ENCODE measurements at places on chromosomes 3 and 15. TPM values are rescaled to one million over a fixed set of nuclear protein-coding genes. Genes with fewer than 3 reads are reported as not detected.

GRCh38 chr3:16373341-16373946 lies 108.4 kb downstream of the OXNAD1 start:
- no peak for DNase-seq

- DNase-seq = no peak
Measured at GRCh38 chr15:86615816-86616215, 536.1 kb downstream of the AGBL1 start.

CKMT1A gene
- 3.8 TPM for total RNA-seq

- DNase-seq = no peak
Measured at GRCh38 chr3:152941859-152942258, 106.9 kb downstream of the P2RY1 start.

DNA sequence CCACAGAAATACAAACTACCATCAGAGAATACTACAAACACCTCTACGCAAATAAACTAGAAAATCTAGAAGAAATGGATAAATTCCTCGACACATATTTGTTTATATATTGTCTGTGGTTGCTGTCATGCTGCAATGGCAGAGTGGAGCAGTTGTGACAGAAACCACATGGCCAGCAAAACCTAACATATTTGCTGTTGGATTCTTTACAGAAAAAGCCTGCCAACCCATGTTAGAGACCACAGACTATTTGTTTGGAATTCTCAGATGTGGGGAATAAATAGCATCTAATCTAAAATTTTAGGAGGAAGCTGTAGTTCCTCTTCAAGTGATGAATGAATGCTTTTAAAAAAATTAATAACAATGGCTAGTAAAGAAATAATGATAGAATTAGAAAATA lies 341.6 kb upstream of the AZI2 start:
- DNase-seq = no peak

GRCh38 chr3:112689989-112690388 lies 49.0 kb upstream of the CCDC80 start:
- DNase-seq = no peak

SRPRB gene
- 75.9 TPM for total RNA-seq

DNA sequence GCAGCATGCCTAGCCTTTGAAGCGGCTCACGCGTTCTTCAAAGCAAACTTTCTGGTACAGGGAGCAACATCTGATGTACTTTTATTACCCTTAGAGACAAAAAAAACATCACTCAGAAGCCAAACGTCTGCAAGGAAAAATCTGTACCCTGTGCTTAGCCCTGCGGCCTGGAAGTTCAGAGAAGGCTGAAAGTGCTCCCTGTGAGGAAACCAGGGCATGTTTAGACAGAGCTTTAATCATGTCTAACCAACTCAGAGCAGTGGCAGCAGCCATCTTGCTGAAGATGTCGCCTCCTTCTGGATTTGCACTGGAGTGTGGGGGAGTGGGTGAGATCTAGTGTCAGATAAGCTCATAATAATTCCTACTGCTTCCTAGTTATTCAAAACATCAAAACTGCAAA lies 170.4 kb downstream of the P3H2 start:
- DNase-seq = no peak

DNA sequence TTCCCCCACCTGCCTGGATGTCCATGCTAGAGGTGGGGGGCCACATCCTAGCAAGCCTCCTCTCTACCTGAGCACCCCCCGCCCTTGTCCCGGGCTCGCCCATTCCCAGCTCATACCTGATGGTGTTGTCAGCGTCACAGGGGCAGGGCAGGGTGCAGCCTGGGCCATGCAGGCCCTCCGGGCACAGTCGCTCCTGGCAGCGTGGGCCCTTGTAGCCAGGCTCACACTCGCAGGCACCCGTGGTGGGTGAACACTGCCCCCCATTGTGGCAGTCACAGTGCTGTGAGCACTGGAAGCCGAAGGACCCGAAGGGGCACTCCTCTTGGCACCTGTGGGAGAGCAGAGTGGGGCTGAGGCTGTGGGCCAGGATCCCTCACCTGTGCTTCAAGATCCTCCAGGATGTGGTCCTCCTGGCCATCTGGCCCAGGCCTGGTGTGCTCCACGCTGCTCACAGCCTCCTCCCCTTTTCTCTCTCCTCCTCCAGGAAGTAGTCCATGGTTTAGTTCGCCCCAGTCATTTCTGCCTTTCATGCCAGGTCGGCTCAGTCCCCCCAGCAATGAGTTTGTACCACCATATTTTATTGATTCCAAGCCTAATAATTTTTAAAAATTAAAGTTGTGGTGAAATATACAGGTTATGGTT lies 95.6 kb downstream of the RAB11A start:
- DNase-seq = no peak

DNA sequence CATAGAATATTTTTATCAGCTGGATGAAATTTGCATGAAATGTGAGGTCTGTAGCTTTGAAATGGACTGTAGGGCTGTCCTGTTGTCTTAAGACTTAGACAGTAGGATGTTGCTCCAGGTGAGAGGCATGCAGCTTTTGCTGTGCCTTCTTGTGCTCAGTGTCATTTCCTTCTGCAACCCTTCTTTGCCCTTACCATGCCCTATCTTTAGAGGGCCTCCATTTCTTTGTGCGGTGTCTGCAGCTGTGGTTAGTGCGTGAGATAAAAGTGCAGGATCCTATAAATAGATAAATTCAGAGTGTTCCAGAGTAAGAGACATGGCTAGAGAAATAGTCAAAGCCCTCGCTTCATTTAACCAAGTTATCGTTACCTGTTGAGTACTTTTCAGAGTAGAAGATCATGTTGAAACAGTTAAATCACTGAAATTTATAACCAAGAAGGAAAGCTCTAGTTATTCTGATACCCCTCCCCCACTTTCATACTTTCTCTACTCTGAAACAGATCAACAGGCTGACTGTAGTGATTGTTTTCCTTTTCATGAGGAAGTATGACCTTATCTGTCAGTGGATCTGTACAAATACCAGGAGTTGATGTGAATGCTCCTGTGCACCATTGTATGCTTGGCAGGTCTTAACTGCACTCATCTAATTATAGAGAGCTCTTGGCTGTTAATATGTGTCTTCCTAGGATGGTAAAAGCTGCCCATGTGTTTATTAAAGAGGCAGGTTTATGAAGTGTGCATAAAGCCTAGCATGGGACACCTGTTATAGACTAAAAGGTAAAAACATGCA lies 18.2 kb downstream of the EIF3J start:
- no peak for DNase-seq

NCK1 gene
- 24.5 TPM for total RNA-seq

DNA sequence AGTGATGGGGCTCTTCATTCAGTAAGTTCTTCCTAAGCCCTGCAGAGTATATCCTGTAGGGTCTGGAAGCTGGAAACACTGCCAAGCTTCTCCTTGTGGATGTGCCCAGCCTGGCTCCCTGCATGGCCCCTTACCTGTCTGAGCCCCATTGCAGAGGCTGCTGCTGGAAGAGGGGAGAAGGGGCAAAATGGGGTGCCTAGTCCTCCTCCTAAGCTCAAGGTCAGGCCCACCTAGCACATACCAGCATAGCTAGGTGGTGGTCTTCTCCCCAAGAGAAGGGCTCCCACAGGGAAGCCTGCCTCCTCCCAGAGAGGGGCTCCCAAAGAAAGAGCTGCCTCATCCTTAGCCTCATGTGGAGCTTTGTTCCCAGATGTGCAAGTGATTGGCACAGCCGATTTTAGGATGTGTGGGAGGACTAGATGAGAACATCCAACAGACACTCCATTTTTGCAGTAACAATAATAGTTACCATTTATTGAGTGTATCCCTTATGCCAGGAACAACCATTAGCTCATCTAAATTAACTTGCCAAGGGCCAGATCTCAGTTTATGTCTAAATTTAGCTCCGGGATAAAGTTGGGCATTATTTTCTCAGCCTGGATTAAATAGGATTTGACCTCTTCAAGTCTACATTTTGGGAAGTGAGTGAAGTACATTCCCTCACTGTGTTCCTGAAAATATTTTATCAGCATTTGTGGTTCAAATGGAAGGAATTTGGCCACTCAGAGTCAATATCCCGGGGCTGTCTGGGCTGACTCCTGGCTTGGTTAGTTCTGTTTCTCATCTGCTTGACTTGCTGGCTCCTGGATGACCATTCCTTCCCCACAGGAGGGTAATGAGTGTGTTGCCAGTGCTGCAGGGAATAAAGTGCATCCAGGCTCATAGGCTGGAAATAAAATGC lies 291.1 kb upstream of the ROPN1 start:
- no peak for DNase-seq

GRCh38 chr3:159455741-159456181 lies 532.9 kb upstream of the IL12A start:
- no peak for DNase-seq

- DNase-seq = no peak
Measured at GRCh38 chr15:93257920-93258319, 168.9 kb upstream of the RGMA start.

- DNase-seq = no peak
Measured at GRCh38 chr15:43103907-43104306, 1.9 kb downstream of the UBR1 start.

Data from G401 (cell line).